T-helper 17 cell (primary cell): ENCODE measurements at places on chromosomes 12 and 14. TPM values are rescaled to one million over a fixed set of nuclear protein-coding genes. Genes with fewer than 3 reads are reported as not detected.

The ASPG gene
- total RNA-seq = not detected

The LRIG3 gene
- not detected for total RNA-seq

The PTPRR gene
- not detected for total RNA-seq

The CACNA1C gene
- total RNA-seq = 0.18 TPM

- peaks cover 5% of the 10 kb centered on the region for H3K4me1 ChIP-seq
- no peak for DNase-seq
- peaks cover 19% of the 10 kb centered on the region for H3K27me3 ChIP-seq
- no peak overlapping the region for H3K4me3 ChIP-seq
Measured at GRCh38 chr12:31634620-31635019, 24.9 kb upstream of the ETFBKMT start.

- no peak overlapping the region for H3K27ac ChIP-seq
- no peak overlapping the region for H3K4me3 ChIP-seq
- H3K27me3 ChIP-seq = no peaks in the 10 kb centered on the region
- no peaks in the 10 kb centered on the region for H3K36me3 ChIP-seq
Measured at GRCh38 chr14:57725399-57726077, 140.4 kb downstream of the SLC35F4 start.

DNA sequence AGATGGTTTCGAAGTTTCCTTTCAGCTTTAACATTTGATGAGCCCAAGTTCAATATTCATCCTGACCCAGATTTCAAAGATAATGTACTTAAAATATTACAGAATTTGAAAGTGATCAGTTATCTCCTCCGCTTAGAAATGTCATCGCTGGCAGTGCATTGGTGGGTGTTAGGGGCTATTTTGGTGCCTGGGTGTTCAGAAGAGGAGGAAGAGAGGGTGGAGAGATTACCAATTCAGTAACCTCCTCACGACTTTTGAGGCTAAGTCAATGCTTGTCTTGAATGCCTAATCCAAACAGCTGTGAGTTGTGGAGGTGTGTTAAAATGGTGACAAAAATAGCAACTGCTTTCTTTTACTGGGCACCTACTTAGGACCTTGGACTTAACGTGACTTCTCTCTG, 13.8 kb upstream of the DGLUCY start:
- H3K27ac ChIP-seq = peak overlapping the region; percentile 4
- no peaks in the 10 kb centered on the region for H3K27me3 ChIP-seq
- H3K4me3 ChIP-seq = no peak overlapping the region
- H3K36me3 ChIP-seq = peaks cover 3% of the 10 kb centered on the region
- no peak for DNase-seq

- H3K36me3 ChIP-seq = no peaks in the 10 kb centered on the region
- peaks cover 43% of the 10 kb centered on the region for H3K4me1 ChIP-seq
- DNase-seq = no peak
- no peak overlapping the region for H3K4me3 ChIP-seq
Measured at GRCh38 chr12:104727726-104728465, 230.2 kb downstream of the SLC41A2 start.

- H3K36me3 ChIP-seq = peaks cover 6% of the 10 kb centered on the region
- no peaks in the 10 kb centered on the region for H3K27me3 ChIP-seq
Measured at GRCh38 chr12:1054117-1054870, 63.3 kb downstream of the ERC1 start.

DNA sequence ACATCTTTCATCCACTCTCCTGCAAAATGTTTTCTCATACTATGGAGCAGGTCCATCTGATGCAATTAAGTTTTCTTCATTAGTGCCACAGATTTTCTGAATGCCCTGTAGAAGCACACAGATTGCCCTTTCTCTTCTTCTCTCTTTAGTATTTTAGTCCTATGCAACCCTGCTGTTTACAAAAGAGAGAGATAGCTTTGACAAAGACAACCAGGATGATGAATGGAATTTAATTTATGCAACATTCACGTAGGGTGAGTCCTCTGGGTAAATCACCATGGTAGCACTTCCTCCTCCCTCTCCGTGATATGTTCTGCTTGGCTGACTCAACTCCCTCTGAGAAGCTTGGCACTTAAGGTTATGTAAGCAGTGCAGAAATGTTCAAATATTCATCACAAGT, 400.9 kb upstream of the PDE3A start:
- DNase-seq = no peak
- H3K4me1 ChIP-seq = no peaks in the 10 kb centered on the region
- no peak overlapping the region for H3K4me3 ChIP-seq
- H3K27me3 ChIP-seq = no peaks in the 10 kb centered on the region
- no peak overlapping the region for H3K27ac ChIP-seq

GRCh38 chr14:25069879-25070278, 19.9 kb upstream of the STXBP6 start:
- no peak overlapping the region for H3K4me3 ChIP-seq
- H3K27me3 ChIP-seq = peaks cover 23% of the 10 kb centered on the region
- H3K4me1 ChIP-seq = no peaks in the 10 kb centered on the region
- H3K36me3 ChIP-seq = no peaks in the 10 kb centered on the region

DNA sequence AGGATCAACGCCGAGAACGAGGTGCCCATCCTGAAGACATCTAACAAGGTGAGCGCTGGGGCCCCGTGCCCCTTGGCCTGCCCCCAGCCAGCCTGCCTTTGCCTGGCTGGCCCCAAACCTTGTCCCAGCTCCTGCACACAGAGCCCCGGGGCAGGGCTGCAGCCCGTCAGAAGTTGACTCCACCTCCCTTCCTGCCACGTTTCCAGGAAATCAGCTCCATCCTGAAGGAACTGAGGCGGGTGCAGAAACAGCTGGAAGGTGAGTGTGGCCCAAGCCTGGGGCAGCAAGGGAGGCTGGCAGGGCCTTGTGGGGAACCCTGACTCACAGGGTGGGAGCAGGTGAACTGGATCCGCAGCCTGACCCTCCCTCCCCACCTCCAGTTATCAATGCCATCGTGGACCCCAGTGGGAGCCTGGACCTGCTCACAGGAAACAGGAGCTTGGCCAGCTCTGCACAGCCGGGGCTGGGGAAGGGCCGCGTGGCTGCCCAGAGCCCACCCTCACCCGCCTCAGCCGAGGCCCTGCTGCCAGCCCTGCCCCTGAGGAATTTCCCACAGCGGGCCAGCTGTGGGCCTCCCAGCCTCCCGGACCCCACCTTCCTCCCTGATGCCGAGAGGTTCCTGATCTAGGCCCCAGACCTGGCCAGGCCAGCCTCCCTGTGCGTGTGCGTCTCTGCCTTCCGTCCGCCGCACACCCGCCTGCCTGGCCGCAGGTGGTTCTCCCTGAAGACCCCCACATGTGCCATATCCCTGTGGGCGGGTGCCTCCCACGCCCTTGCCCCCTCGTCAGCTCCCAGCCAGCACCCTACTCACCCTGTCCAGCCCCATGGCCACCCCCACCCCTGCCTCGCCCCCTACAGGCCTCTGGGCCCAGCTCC, 29.5 kb downstream of the CEP170B start:
- no peak for DNase-seq
- no peaks in the 10 kb centered on the region for H3K4me1 ChIP-seq
- H3K4me3 ChIP-seq = no peak overlapping the region
- no peaks in the 10 kb centered on the region for H3K36me3 ChIP-seq
- H3K27ac ChIP-seq = no peak overlapping the region
- no peaks in the 10 kb centered on the region for H3K27me3 ChIP-seq

- peak overlapping the region; percentile 4 for H3K27ac ChIP-seq
- H3K27me3 ChIP-seq = no peaks in the 10 kb centered on the region
- H3K4me3 ChIP-seq = no peak overlapping the region
- no peaks in the 10 kb centered on the region for H3K4me1 ChIP-seq
- H3K36me3 ChIP-seq = peaks cover 2% of the 10 kb centered on the region
- DNase-seq = no peak
Measured at GRCh38 chr14:105229099-105229655, 19.2 kb upstream of the BTBD6 start.

DNA sequence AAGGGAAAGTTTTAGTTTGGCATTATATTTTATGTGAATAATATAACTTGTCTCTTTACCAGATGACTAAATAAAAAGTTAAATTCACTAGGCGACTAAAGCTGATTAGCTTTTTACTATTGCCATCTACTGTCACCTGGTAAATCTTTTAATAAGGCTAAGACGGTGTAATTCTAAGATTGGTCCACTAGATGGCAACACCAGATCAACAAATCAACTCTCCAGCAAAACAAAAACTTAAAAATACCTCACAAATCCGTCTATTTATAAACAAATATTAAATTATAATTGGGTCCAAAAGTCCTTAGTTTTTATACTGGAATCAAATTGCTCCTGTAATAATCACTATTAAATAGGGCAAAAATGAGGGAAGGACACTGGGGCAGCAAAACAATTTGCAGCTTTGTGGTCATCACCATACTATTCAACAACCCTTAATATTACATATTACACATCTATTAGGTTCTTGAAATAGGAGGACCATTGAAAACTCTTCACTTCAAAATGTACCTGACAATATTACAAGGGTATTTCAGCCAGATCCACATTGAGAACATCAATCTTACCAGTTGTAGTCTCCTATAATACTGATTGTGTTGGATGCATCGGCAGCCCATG, 47.9 kb downstream of the GALC start:
- no peak for DNase-seq
- peaks cover 14% of the 10 kb centered on the region for H3K36me3 ChIP-seq
- H3K27me3 ChIP-seq = no peaks in the 10 kb centered on the region
- H3K4me1 ChIP-seq = peaks cover 12% of the 10 kb centered on the region

DNA sequence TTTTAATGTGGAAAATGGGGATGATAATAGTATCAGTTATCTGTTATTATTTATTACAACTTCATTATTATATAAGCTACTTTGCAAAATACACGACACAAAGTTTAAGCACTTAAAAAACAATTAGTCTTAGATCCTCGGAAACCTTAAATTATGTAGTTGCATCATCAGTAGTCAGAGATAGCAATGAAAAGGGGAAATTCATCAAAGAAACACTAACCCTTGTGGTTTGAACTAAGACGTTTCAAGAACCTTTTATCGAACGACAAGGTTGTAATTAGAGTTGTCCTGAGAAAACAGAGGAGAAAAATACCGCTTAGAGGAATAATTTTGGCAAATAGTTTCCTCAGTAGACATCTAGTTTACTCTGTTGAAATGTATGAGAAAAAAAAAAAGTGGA, 198.5 kb downstream of the PTPRO start:
- H3K27ac ChIP-seq = no peak overlapping the region
- peaks cover 52% of the 10 kb centered on the region for H3K27me3 ChIP-seq
- no peak for DNase-seq
- no peak overlapping the region for H3K4me3 ChIP-seq

DNA sequence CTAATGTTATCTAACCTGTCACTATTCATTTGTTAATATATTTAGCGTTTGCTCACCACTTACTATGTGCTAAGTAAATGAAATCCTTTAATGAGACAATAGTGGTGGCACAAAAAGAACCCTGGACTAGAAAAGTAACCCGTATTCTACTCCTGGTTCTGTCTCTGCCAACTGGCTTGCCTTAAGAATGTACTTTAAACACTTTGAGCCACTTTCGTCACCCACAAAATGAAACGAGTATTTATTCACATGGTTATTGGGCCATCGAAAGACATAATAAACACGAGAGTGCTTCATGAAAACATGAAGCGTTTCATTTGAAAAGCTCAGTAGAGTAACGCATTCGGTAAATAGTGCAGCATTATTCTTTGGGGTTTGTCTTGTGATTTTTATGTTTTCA, 254.7 kb downstream of the EGLN3 start:
- H3K27ac ChIP-seq = no peak overlapping the region
- H3K4me1 ChIP-seq = no peaks in the 10 kb centered on the region
- H3K4me3 ChIP-seq = no peak overlapping the region
- DNase-seq = no peak

DNA sequence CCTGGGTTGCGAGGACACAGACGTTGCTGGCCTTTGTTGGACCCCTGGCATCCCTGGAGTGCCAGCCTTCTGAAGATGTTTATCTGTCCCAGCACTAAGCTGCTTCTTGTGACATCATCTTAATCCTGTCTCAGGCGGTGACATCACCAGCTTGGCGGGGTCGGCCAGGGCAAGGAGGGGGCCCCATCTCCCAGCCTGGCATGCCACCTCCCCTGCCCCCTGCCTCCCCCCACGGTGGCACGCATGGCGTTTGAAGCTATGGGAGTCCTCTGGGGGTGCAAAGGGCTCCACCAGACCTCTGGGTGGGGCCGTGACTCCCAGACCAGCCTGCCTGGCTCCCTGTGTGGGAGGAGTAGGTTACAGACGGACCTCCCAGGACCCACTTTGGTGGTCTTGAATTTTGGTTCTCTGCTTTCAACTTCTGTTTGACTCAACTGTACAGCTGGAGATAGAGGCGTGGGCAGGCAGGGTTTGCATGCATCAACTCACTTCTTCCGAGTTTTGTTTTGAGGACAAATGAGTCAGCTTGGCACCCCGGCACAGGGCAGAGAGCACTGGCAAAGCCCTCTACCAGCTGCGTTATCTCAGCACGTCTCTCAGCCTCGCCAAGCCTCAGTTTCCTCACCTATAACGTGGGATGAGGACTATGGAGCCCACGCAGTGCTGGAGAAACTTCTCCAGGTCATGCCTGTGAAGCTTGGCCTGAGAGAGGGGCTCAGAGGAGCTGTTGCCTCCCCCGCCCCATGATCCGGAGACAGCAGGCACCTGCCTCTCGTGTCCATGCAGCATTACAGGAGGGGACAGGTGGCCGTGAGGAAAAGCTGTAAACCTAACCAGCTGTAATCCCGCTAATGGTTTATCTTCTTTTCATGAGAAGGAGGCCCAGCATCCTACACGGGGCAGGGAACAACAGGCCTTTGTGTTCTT, 38.8 kb upstream of the EML1 start:
- H3K27me3 ChIP-seq = peaks cover 70% of the 10 kb centered on the region
- DNase-seq = no peak
- H3K36me3 ChIP-seq = peaks cover 6% of the 10 kb centered on the region
- H3K27ac ChIP-seq = no peak overlapping the region
- peaks cover 20% of the 10 kb centered on the region for H3K4me1 ChIP-seq

DNA sequence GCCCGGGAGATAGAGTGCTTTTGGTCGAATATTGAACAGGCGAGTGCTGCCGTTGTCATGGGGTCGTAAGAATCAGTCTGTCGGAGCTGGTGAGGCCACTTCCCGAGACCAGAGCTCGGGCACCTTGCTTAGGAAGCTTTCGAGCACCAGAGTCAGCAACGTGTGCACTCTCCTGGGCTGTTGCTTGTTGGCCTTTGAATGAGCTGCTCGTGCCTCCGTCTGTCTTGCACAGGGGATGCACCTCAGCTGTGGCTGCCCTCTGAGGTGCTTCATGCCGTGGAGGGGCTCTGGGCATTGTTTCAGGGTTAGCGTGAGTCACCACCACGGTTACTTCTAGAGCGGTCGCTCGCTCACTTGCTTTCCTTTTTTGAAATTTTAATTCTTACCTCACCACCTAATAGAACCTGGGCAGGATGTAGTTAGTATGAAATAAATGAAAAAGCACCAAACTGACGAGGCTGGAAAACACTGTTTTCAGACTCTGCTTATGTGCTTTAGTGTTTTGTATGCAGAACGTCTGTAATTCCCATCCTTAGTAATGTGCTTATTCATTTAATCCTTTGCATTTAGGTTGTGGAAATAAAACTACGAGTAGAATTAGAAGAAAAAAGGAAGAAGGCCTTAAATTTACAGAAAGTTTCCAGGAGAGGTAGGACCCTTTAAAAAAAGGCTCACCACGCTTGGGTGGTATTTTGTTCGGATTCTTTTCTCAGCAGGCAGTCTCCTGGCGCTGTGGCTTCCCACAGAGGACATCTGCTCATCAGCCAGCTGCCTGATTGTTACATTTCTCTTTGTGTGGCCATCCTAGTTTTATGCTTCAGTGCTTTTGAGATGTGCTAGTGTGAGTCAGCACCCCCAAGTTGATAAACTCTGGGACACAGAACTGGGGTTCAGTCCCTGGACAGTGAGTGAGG, 40.6 kb downstream of the EP400 start:
- H3K4me1 ChIP-seq = peaks cover 10% of the 10 kb centered on the region
- no peaks in the 10 kb centered on the region for H3K27me3 ChIP-seq
- peak overlapping the region; percentile 51 for H3K27ac ChIP-seq
- DNase-seq = no peak
